Heart right ventricle (tissue), 16 donors: ENCODE measurements at places on chromosomes 2 and 18.

- peaks cover 20% of the 10 kb centered on the region for H3K4me1 ChIP-seq
- DNase-seq = no peak
- peak overlapping the region; percentile 6 for H3K4me3 ChIP-seq
- no peaks in the 10 kb centered on the region for H3K36me3 ChIP-seq
- H3K27me3 ChIP-seq = no peaks in the 10 kb centered on the region
- no peak overlapping the region for H3K27ac ChIP-seq
Observed at GRCh38 chr2:216665717-216666116, 29.6 kb downstream of the IGFBP5 start.

- H3K4me1 ChIP-seq = peaks cover 30% of the 10 kb centered on the region
- DNase-seq = no peak
- H3K27me3 ChIP-seq = no peaks in the 10 kb centered on the region
Observed at GRCh38 chr2:8494151-8494550, 187.7 kb upstream of the ID2 start.

- no peak overlapping the region for H3K4me3 ChIP-seq
- H3K27me3 ChIP-seq = no peaks in the 10 kb centered on the region
- no peak for DNase-seq
Observed at GRCh38 chr2:69665152-69665551, 21.6 kb upstream of the AAK1 start.

- H3K4me1 ChIP-seq = no peaks in the 10 kb centered on the region
- H3K27me3 ChIP-seq = peaks cover 7% of the 10 kb centered on the region
- DNase-seq = no peak
- no peak overlapping the region for H3K4me3 ChIP-seq
- H3K27ac ChIP-seq = no peak overlapping the region
Observed at GRCh38 chr18:78813936-78814710, 165.5 kb upstream of the SALL3 start.

GRCh38 chr2:165425556-165425955, 43.9 kb upstream of the CSRNP3 start:
- H3K4me3 ChIP-seq = no peak overlapping the region
- no peak for DNase-seq
- no peak overlapping the region for H3K27ac ChIP-seq
- H3K4me1 ChIP-seq = no peaks in the 10 kb centered on the region
- no peaks in the 10 kb centered on the region for H3K36me3 ChIP-seq
- H3K27me3 ChIP-seq = no peaks in the 10 kb centered on the region

- DNase-seq = no peak
- H3K27ac ChIP-seq = peak overlapping the region; percentile 38
- no peaks in the 10 kb centered on the region for H3K27me3 ChIP-seq
Observed at GRCh38 chr2:55844986-55845385, 78.6 kb downstream of the EFEMP1 start.

DNA sequence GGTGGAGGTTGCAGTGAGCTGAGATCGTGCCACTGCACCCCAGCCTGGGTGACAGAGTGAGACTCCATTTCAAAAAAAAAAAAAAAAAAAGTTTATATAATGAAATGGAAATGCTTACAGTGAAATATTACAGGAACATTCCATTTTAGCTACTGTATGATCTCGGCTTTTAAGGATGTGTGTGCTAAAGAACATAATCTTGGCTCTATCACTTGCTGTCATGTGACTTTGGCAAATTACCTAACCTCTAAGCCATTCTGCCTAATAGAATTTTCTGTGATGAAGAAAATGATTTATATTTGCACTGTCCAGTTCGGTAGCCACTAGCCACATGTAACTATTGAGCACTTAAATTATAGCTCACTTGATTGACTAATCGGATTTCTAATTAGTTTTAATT, 36.3 kb downstream of the SMAD4 start:
- H3K36me3 ChIP-seq = peaks cover 37% of the 10 kb centered on the region
- H3K4me3 ChIP-seq = no peak overlapping the region
- H3K4me1 ChIP-seq = no peaks in the 10 kb centered on the region
- no peaks in the 10 kb centered on the region for H3K27me3 ChIP-seq
- DNase-seq = no peak
- H3K27ac ChIP-seq = no peak overlapping the region

DNA sequence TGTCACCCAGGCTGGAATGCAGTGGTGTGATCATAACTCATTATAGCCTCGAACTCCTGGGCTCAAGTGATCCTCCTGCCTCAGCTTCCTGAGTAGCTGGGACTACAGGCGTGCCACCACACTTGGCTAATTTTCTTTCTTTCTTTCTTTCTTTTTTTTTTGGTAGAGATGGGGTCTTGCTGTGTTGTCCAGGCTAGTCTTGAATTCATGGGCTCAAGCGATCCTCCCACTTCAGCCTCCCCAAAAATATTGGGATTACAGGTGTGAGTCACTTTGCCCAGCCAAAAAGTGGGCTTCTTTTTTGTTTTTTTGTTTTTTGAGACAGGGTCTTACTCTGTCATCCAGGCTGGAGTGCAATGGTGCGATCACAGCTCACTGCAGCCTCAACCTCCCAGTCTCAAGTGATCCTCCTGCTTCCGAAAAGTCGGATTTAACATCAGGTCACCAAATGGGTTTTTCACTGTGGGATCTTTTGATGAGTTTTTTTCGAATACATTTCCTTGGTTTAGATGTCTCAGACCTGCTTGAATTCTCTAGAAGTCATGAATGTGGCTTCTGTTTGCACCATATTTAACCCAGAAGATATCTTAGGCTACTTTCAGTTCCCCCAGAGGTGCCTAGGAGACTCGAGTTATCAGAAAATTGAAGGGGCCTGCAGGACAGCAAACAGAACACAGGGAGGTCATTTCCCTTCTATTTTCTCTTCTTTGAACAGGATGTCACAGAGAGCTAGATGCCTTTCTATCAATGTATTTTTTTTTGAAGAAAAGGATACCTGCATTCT, 8.9 kb downstream of the RAB31 start:
- no peak overlapping the region for H3K27ac ChIP-seq
- no peak for DNase-seq
- H3K27me3 ChIP-seq = no peaks in the 10 kb centered on the region

- peak within 1 kb of the TSS; percentile 24 for H3K27ac ChIP-seq
- no peaks in the 10 kb centered on the region for H3K36me3 ChIP-seq
- H3K27me3 ChIP-seq = no peaks in the 10 kb centered on the region
- DNase-seq = peak; percentile 94
Observed at GRCh38 chr2:238320246-238320647, at the start of gene TRAF3IP1. Gene TRAF3IP1 (plus strand): TSS chr2:238320518. CDS start chr2:238320663, 145 bp downstream.

- peaks cover 21% of the 10 kb centered on the region for H3K27me3 ChIP-seq
- H3K4me1 ChIP-seq = no peaks in the 10 kb centered on the region
- H3K4me3 ChIP-seq = no peak overlapping the region
- no peaks in the 10 kb centered on the region for H3K36me3 ChIP-seq
Observed at GRCh38 chr2:6754419-6754818, 111.3 kb downstream of the CMPK2 start.

DNA sequence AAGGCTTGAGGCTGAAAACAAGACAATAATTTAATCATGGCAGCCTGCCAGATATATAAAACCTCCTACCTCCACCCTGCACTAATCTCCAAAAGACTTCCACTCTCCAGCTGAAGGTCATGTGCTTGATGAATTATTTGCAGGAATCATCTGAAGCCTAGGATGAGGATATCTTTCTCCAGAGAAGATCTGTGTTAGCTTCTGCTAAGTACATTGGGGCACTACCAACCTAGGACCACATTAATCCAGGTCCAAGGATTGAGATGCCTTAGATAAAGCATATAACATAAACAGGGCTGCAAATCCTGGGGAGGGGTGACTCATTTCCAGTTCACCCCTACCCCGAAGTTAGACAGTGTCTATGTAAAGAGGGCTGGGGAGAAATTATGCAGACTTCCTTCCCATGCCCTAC, 80.5 kb upstream of the FRZB start:
- H3K36me3 ChIP-seq = peaks cover 8% of the 10 kb centered on the region
- DNase-seq = no peak
- no peak overlapping the region for H3K27ac ChIP-seq
- H3K4me1 ChIP-seq = peaks cover 7% of the 10 kb centered on the region
- H3K27me3 ChIP-seq = no peaks in the 10 kb centered on the region
- no peak overlapping the region for H3K4me3 ChIP-seq

DNA sequence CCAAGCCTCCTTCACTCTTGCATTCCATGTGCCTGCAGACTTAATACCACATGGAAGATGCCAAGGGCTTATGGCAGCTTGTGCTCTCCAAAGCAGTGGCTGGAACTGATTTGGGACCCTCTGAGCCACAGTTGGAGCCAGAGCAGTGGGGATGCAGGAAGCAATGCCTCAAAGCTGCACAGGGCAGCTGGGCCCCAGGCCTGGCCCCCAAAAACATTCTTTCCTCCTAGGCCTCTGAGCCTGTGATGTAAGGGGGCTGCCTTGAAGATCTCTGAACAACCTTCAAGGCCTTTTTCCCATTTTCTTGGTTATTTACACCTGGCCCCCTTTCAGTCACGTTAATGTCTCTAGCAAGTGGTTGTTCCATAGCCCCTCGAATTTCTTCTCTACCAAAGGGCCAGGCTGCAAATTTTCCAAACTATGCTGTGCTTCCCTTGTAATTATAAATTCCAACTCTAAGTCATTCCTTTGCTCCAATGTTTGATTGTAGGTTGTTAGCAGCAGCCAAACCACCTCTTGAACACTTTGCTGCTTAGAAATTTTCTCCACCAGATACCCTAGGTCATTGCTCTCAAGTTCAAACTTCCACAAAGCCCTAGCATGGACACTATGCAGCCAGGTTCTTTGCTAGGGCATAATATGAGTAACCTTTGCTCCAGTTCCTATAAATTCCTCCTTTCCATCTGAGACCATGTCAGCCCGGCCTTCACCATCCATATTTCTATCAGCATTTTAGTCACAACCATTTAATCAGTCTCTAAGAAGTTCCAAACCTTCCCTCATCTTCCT, 245.0 kb upstream of the RBBP8 start:
- H3K36me3 ChIP-seq = no peaks in the 10 kb centered on the region
- no peak for DNase-seq
- no peak overlapping the region for H3K4me3 ChIP-seq
- peaks cover 4% of the 10 kb centered on the region for H3K4me1 ChIP-seq
- H3K27me3 ChIP-seq = no peaks in the 10 kb centered on the region
- H3K27ac ChIP-seq = no peak overlapping the region

GRCh38 chr2:180669016-180669415, 311.4 kb upstream of the UBE2E3 start:
- no peak for DNase-seq
- no peak overlapping the region for H3K27ac ChIP-seq
- no peak overlapping the region for H3K4me3 ChIP-seq
- H3K27me3 ChIP-seq = no peaks in the 10 kb centered on the region

- no peaks in the 10 kb centered on the region for H3K27me3 ChIP-seq
- peaks cover 49% of the 10 kb centered on the region for H3K4me1 ChIP-seq
- no peak overlapping the region for H3K4me3 ChIP-seq
- H3K27ac ChIP-seq = no peak overlapping the region
- no peak for DNase-seq
Observed at GRCh38 chr2:28162564-28162963, 230.1 kb upstream of the FOSL2 start.

DNA sequence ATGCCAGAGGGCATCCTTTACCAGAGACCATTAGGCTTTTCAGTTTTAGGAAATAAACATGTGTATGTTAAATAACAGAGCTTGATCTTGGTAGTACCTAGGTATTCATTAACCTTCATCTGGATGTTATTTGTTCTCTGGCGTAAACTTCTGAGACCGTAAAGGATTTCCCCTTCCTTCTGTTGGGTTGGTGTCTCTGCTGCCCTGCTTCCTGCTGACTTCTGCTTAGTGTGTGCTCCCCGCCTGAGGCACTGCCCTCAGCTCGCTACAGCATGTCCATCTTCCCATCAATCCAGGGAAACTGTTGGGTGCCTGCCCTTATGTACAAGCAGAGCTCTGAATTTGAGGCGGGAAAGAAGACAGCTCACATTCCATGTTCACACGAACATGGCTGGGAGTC, 177.9 kb downstream of the TPGS2 start:
- no peaks in the 10 kb centered on the region for H3K27me3 ChIP-seq
- DNase-seq = no peak
- H3K4me3 ChIP-seq = no peak overlapping the region
- H3K36me3 ChIP-seq = peaks cover 7% of the 10 kb centered on the region
- H3K4me1 ChIP-seq = no peaks in the 10 kb centered on the region
- no peak overlapping the region for H3K27ac ChIP-seq
